ENCODE measurements at places on chromosomes 1 and 21. TPM values are rescaled to one million over a fixed set of nuclear protein-coding genes. Genes with fewer than 3 reads are reported as not detected.

DNA sequence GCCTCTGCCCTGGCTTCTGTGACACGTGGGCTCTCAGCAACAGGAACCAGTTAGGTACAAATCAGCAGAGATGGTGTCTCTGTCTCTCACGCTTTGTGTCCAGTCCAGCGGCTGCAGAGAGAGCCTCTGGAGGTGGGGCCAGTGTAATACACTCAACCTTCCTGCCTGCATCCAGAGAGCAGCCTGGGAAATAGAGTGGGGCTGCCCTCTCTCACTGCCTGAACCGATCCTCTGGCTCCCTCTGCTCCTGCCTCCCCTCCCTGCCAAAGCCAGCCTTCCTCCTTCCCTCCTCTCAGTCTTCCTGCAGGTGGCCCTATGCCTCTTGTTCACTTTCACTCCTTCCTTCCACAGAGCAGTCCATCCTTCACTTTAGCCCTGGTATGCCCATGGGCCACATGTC is at the start of gene ZNF648:
ZNF648 (minus strand) TSS at position 119 of the 400 bp plus-strand sequence. CDS start 3,702 bp downstream, outside the sequence.
- DNase-seq, result no peak

GRCh38 chr1:248592655-248593054 is 4.8 kb downstream of the OR2T10 start:
- no peak for DNase-seq

GRCh38 chr1:228930479-228930957 is 195.2 kb downstream of the RHOU start:
- no peak for DNase-seq

DNA sequence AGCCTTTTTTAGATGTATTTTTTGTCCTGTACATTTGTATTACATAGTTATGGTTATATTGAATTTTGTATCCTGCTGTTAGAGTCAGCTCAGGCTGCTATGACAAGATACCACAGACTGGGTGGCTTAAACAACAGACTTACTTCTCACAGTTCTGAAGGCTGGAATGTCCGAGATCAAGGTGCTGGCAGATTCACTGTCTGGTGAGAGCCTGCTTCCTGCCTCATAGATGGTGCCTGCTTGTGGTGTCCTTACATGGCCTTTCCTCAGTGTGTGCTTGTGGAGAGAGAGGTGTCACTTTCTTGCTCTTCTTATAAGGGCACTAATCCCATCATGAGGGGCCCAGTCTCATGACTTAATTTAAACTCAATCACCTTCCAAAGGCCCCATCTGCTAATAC is 23.1 kb upstream of the MYSM1 start:
- DNase-seq, result peak; percentile 23

Gene LHX8
- total RNA-seq, result 1.6 TPM

- no peak for DNase-seq
These were observed 227.2 kb downstream of the DPYD start for GRCh38 chr1:97693601-97694000.

DNA sequence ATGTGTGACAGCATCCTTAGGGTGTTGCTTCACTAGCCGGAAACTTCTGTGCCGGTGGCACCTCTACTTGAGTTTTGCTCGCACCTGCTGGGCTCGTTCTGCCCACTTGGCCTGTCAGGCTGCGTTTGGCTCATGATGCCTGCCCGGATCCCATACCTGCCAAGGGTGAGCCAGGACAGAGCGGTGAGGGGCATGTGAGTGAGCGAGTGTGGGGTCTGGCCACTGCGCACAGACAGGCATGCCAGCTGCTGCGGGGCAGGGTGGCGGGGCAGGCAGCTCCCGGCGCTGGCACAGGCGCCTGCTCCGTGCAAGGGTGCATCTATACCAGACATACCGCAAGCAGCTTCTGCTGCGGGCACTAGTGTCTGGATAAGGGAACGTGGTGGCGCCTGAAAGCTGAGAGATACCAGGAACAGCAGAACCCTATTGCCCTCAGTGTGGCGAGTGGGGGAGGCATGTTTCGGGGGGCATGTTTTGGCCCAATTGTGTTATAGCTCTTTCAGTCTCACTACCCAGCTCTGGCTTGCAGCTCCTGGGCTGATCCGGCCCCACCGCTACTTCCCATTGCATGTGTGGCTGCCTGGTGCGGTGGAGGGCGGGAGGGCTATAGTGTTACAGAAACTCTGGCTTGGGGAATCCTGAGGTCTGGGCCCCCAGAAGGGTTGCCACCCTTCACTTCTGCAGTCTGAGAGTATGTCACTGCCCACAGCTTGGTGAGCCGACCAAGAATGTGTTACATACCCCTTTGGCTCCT is 32.2 kb downstream of the MAGI3 start:
- DNase-seq, result no peak

DNA sequence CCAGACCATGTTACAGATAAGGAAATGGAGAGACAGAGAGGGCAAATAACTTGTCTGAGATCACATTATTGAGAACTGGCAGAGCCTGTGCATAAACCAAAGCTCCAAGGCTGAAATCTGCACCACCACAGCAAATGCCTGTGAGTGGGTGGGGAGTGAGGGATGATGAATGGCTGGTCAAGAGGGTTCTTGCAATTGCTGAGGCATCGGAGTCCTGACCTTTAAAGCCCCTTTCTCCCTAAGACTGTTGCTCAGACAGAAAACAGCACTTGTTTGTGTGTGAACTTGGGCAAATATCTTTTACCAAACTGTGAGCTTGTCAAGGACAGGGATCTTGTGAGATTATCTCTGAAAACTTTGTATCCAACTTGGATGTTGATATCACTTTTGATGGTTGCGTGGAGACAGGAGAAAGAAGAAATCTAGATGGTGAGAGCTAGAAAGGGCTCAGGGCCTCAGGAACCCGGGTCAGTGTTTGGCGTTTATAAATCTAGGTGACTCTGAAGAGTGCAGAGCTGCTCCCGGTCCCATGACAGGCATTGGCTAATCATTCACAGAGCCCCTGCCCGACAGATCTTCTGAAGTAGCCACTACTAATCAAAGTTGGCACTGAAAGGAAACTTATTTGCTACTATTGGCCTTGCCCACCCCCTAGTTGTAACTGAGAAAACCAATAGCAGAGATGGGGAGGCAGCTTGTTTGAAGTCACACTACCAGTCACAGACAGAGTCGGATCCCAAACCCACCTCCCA is 122.3 kb downstream of the FOXD2 start:
- DNase-seq, result no peak

DNA sequence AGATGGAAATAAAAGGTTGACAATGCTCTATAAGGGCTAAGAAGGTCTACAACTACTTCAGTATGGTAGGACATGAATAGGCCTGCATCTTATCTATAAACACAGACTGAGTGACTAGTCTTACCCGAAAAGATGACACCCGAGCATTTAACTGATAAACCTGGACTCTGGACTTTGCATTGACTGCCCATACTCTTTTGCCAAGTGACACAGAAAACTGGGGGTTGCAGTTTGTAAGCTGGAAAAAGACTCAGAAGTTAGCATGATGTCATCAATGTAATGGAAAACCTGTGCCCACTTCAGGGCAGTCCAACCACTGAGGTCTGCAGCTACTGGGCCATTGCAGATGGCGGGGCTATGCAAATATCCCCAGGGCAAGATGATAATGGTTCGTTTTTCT is 258.3 kb upstream of the NEGR1 start:
- no peak for DNase-seq

Gene TTC13
- total RNA-seq, result 18.5 TPM

Gene F5
- not detected for total RNA-seq

DNA sequence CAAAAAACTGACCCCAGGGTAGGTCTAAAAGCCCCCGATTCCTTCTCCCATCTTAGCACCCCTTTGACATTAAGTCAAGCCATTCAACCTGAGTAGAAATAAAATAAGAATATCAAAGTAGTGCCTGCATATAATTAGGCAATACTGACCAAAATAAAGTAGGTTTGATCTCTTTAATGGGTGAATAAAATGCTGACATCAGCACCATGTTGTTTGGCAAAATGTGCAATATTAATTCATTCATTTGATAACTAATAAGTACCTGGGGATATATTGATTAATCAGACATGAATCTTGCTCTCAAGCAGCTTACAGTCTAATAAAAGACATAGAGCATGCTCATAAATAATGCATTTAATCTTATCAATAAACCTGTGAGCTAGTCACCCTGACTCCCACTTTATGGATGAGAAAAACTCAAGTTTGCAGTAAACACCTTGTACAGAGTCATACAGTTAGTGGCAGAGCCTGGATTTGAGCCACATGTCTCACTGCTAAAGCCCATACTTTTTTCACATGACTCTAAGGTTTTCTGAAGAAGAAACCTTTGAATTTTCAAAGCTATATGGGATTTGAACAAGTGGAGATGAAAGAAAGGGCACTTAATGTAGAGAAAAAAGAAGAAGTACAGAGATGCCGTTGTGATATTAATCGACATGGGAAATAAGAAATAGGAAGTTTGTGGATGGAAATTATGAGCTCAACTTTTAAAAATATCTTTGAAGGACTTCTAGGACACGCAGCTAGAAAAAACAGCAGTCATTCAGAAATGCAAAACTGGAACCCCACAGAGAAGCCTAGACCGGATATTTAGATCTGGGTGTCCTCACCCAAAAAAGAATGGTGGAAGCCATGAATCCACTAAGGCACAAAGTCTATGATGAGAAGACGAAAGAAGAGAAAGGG is 183.9 kb downstream of the TOMM20 start:
- DNase-seq, result no peak

Gene CTSE
- total RNA-seq, result not detected

Gene PAQR6
- total RNA-seq, result 0.37 TPM

- DNase-seq, result no peak
These were observed 97.1 kb upstream of the C1orf87 start for GRCh38 chr1:60170709-60171108.

Gene TRPM2
- 0.99 TPM for total RNA-seq

DNA sequence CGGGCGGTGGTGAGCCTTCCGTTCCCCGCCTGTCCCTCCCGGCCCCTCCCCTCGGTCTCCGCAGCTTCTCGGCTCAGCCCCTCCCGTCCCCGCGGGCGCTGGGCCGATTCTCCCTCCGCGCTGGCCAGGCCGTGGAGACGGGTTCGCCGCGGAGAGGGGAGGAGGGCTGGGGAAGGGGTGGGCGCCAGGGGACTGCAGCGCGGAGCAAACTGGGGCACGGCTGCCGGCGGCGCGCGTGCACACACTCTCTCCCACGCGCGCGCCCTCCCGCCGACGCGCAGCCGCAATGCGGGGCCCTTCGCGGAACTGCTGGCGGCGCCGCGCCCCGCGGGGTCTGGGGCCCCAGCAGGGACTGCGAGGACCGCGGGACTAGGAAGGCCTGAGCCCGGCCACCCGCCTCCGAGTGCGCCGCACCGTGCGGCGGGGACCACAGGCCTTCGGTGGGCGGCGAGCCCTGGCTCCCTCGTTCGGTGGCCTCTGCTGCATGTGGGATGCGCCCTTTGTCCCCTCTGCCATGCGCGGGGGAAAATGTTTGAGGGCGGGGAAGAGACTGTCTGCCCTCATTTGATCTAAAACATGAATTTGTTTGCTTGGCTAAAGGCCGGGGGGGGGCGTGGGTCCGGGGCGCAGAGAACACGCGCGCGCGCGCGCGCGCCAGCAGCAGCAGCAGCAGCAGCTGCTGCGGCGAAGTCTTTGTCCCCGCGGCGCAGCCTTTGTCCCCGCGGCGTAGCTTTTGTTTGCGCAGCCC is 90.7 kb upstream of the VAMP3 start:
- DNase-seq, result peak; percentile 22

- DNase-seq, result peak; percentile 23
These were observed 34.6 kb downstream of the CFAP74 start for GRCh38 chr1:1968767-1969504.

Gene LRRC7
- 0.49 TPM for total RNA-seq

Gene SELENBP1
- total RNA-seq, result 4.5 TPM

Gene SDC3
- 17.1 TPM for total RNA-seq

- no peak for DNase-seq
These were observed 15.0 kb downstream of the FMO5 start for GRCh38 chr1:147209825-147210821.

DNA sequence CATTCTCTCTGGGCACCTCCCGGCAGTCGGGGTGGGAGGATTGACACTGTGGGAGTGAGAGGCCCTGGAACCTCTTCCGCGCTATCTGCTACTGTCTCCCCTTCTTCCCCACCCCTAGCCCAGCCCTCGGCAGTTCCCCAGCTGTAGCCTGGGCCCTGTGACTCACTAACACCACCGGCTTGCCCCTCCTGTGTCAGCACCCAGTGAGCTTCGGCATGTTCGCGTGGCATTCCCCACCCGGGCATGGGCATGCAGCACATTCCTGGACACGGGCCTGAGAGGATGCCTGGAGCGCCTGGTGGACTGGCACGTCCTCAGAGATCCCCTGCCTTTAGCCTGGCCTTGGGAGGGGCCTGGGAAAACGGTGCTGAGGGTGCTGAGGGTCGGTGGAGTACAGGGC is 1.3 kb downstream of the CDK18 start:
- DNase-seq, result peak; percentile 49

Gene UTS2
- not detected for total RNA-seq

Gene ACTL8
- 0.39 TPM for total RNA-seq

Measured in M059J (cell line).